Activated T-helper 17 cell treated with anti-CD3 and anti-CD28 coated beads, Interleukin-2, amount 50 U/mL, for 72 hours (primary cell): ENCODE measurements at places on chromosomes 4 and X. TPM values are rescaled to one million over a fixed set of nuclear protein-coding genes. Genes with fewer than 3 reads are reported as not detected.

The VCX3B gene
- total RNA-seq = not detected

The UGT8 gene
- total RNA-seq = 0.82 TPM

The CXCR3 gene
- total RNA-seq = 4.5 TPM

The SGMS2 gene
- total RNA-seq = 1.2 TPM

The CHRNA9 gene
- total RNA-seq = not detected

The ITIH6 gene
- total RNA-seq = not detected

The OPRPN gene
- not detected for total RNA-seq

The MAGEA2 gene
- total RNA-seq = not detected

The MAGEA1 gene
- total RNA-seq = not detected

The WFS1 gene
- total RNA-seq = 1.1 TPM

The CENPVL2 gene
- total RNA-seq = not detected

The JADE3 gene
- total RNA-seq = 1.3 TPM

The F8A2 gene
- total RNA-seq = not detected

The RPS6KA6 gene
- 0.71 TPM for total RNA-seq

The CSAG1 gene
- not detected for total RNA-seq

The RAB9B gene
- 1.3 TPM for total RNA-seq

The FHIP1A gene
- total RNA-seq = not detected

The FAM149A gene
- 2.4 TPM for total RNA-seq

The SUPT20HL1 gene
- total RNA-seq = 0.71 TPM

The PLP1 gene
- total RNA-seq = not detected

The SYN1 gene
- total RNA-seq = 1.0 TPM
